ENCODE measurements at places on chromosomes 7 and 10.

GRCh38 chr7:17362439-17363105 lies 64.1 kb downstream of the AHR start:
- no peak for DNase-seq

DNA sequence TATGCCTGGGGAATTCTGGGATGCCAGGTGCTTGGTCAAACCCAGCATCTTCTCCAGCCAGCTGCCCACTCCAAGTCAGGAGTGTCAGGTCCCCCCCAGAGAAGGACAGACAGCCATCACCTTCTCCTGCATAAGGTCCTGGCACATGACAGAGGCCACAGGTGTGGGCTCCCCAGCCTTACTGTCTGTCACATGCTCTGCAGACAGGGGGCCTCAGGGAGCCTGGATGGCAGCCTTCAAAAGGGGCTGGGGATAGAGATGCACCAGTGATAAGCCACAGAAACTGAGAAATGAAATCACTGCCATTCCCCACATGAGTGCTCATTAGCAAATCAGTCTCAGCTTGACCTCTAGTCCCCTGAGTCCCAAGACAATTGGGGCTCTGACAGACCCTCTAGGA lies 72.9 kb downstream of the PLXNA4 start:
- no peak for DNase-seq

GRCh38 chr10:116866987-116867595 lies 17.8 kb downstream of the ENO4 start:
- no peak for DNase-seq

- no peak for DNase-seq
Measured at GRCh38 chr7:103134836-103135554, 13.9 kb downstream of the NAPEPLD start.

DNA sequence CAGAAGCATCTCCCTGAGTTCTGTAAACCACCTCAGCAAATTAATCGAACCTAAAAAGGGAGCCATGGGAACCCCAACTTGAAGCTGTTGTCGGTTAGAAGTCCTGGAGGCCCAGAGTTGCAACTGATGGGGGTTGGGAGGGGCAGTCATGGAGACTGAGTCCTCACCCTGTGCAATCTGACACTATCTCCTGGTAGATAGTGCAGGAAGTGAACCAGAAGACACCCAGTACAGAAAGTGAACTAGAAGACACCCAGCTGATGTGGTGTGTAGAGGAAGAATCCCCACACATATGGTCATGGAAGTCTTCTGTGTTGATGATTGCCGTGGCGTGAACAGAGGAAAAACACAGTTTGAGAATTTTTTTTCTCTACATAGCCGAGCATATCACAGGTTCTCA lies 58.8 kb upstream of the SRRM3 start:
- DNase-seq: no peak

DNA sequence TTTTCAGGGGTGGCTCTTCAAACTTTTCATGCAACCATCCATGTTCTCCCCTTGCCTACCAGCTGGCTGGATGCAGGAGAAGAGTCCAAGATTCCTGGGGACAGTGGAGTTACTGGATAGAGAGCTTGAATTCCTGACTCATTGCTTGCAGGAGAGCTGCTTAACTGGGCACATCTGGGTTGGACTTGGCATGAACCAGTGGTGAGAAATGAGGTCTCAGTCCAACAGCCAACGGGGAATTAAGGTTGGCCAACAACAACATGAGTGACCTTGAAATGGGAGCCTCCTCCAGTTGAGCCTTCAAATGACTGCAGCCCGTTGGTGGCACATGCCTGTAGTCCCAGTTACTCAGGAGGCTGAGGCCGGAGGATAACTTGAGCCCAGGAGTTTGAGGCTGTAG lies 58.1 kb upstream of the OPN4 start:
- no peak for DNase-seq

GRCh38 chr10:36880898-36881297 lies 244.5 kb upstream of the ANKRD30A start:
- DNase-seq: no peak

DNA sequence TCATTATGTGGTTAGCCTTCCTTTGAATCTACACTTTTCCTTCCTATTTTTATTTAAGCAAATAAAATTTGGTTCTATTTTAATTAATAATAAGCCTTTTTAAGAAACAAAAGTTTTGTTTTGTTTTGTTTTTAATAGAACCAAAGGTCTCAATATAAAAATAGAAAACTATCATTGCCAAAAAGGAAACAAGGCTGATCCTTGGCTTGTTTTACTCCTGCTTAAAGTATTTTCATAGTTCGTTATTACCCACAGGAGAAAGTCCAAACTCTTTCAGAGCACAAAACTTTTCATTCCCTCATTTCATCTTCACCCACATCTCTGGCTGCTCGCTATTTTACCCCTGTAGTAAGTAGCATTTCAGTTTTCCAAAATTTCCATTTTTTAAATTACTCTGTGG lies 374.8 kb downstream of the SEMA3D start:
- no peak for DNase-seq

GRCh38 chr7:54823776-54824175 lies 64.8 kb upstream of the SEC61G start:
- no peak for DNase-seq

DNA sequence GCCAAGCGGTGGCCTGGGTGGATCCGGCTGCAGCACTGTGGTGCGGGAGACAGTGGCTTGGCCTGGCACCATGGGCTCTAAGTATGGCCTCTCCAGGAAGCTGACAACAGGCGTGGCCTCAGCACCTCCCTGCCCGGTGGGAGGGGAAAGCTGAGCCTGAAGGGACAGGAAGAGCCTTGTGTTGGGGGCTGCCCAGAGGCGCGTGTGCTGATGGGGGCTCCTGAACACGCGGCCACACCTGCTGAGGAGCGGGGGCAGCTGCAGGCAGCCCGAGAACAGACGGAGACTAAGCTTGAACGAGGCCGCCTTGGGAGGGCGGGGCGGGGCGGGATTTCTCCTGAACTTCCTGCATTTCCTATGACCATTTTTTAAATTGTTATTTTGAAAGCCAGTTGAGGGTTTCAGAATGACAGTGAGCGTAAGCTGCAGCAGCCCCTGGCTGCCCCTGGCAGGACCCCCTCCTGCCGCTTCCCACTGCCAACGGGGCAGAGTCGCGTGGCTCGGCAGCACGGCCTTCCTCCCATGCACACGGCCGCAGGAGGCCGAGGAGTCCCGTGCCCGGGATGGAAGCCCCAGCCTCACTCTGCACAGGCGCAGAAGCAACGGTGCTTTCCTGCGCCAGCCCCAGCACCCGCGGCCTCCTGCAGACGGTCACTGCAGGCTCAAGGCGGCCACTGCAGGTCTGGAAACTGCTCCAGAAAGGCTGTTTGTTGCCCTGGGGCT lies 43.2 kb downstream of the DPYSL4 start:
- no peak for DNase-seq

DNA sequence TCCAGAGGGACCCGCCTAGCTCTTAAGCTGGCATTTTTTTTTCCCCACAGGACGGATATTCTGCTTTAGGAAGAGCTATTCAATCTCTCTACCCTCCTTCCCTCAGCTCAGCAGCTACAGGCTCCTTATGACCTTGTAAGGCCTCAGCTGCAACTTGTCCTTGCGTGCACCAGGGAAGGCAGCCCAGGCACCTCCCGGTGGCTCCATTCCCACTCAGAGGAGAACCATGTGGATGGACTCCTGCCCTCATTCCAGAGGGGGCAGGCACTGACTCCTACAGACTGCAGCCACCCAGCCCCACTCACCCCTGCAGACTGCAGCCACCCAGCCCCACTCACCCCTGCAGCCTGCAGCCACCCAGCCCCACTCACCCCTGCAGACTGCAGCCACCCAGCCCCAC lies 73.7 kb downstream of the ITIH5 start:
- DNase-seq: no peak

GRCh38 chr7:79471283-79471682 lies 17.8 kb upstream of the MAGI2 start:
- DNase-seq: no peak

DNA sequence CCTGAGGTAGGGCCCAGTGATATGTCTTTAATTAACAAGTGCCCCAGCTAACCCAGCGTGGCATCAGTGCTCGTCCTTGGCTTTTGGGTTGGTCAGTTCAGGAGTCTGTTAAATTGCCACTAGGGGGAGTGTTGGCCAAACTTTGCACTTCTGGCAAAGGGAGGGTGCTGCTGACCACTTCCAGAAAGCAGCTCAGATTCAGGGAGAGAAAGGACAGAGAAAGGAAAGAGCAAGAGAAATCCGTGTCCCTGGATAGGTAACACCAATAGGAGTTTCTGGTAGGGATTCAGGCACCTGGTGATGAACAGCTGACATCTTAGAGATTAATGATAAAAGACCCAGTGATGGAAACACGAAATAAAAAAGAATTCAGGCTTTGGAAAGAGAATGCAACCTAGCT lies 243.1 kb upstream of the AOAH start:
- no peak for DNase-seq

DNA sequence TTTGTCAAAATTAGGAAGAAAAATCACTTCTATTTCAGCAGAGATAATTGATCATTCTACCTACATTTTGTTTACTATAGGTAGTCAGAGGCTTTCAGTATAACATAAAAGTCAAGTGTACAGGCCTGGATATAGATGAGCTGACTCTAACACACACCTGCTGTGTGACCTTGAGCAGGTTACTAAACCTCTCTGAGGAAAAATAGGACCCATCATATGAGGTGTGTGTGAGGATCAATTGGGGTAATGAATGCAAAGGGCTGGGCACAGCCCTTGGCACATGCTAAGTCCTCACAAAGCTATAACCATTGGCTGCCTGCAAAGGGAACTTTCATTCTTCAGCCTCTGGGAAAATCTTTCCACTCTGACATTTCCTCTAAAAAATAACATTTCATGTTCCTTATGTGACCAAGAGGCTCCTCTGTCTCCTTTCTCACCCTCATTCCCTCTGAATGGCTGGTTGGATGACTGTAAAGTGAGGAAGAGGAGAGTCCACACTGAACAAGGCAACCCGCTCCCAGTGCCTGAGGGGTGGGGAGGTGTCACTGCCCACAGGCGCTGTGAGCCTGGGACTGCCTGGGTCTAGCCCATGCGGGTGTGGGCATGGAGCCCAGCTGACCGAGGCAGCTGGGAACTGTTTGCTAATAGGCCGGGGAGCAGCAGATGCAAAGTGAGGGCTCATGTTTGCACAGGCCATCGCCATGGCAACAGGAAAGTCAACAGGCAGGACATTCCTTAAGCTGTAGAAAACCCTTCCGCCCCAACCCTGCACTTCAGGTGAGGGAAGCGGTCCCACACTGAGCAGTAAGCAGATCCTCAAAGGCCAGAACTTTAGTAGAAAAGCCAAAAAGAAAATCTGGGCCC lies 36.8 kb downstream of the MYOF start:
- DNase-seq: peak; percentile 60

DNA sequence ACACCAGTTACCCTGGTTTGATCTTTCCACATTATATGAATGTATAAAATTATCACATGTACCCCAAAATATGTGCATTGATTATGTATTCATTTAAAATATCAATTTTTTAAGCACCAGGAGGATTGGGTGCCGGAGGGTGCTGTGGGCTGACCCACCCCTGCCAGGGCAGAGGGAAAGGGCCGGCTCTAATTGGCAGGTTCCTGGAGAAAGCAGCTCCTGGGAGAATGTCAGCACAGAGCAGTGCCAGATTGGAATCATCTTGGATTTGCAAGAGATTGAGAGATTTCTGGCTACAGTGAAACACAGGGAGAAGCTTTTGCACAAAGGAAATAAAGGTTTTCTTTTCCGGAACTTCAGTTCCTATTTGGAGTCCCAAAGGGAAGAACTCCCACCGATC lies 264.4 kb upstream of the TCERG1L start:
- no peak for DNase-seq

DNA sequence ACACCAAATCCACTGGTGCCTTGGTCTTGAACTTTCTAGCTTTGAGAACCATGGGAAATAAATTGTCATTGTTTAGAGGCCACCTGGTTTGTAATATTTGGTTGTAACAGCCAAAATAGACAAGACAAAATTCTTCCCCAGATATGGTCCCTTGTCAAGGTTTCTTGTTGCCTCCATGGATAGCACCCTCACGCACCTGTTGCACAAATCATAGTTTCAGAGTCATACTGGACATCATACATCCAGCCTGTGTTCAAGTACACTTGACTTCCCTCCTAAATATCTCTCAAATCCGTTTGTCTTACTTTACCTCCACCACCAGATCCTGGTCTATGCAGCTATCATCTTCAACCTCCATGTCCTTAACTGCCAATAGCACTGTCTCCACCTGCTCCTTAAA lies 256.7 kb upstream of the IGFBP3 start:
- DNase-seq: no peak

DNA sequence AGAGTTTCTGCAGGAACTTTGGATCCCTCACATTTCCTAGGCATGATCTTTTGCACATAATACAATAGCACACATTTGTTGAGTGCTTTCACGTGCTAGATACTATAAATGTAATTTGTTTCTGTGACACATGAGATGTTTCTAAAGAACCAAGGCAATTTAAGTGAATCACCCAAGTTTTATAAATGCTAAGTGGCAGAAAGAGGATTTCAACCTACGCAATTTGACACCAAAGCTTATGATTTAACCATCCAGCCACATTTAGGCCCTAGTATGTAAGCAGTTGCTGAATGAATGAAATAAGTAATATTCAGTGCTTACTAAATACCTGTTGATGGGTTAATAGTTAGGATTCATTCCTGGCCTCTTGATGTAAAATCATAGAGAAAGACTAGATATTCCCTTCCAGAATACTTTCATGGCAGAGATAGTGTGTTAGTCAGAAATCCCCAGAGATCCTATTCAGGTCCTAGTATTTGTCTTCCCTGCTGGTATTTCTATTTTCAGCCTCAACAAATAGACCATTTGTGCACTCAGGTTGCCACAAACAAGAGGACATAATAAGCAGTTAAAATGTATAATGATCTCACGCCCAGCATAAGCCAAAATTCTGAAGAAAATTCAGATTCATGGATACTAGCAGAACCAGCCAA lies 572.6 kb downstream of the IPMK start:
- no peak for DNase-seq

- no peak for DNase-seq
Measured at GRCh38 chr7:20748853-20749252, 37.8 kb downstream of the SP8 start.

- DNase-seq: no peak
Measured at GRCh38 chr7:114548081-114548980, 133.7 kb downstream of the FOXP2 start.

- no peak for DNase-seq
Measured at GRCh38 chr7:15556339-15557105, 5.3 kb downstream of the AGMO start.

Data from nucleus accumbens (tissue), 56 donors.